ENCODE measurements at places on chromosomes 13 and 19.
A peak's percentile ranks its signal among the peaks of the same experiment; 100 is the strongest.

DNA sequence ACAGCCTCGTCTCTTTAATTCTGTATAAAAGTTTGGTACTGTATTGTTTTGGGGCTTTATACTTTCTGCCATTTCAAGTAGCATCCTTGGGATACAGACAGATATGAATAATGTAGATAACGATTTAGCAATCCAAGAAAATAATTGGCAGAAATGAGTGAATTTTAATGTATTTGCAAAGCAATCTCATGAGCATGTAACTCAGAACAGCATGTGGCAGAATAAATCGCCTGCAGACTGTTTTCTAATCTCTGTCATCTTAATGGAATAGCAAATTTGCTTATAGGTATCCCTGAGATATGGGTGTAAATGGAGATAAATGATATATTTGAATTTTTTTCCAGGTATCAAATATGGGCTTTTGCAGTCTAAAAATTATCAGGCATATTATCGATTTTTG lies 166.0 kb downstream of the GPC5 start:
- no peak overlapping the region for H3K4me3 ChIP-seq
- no peaks in the 10 kb centered on the region for H3K36me3 ChIP-seq
- H3K27ac ChIP-seq = no peak overlapping the region
- no peak for DNase-seq

GRCh38 chr19:7921967-7922835 lies 2.1 kb downstream of the SNAPC2 start:
- H3K36me3 ChIP-seq = no peaks in the 10 kb centered on the region
- H3K4me3 ChIP-seq = no peak overlapping the region
- peaks cover 3% of the 10 kb centered on the region for H3K4me1 ChIP-seq
- peaks cover 19% of the 10 kb centered on the region for H3K27me3 ChIP-seq
- DNase-seq = peak; percentile 15

DNA sequence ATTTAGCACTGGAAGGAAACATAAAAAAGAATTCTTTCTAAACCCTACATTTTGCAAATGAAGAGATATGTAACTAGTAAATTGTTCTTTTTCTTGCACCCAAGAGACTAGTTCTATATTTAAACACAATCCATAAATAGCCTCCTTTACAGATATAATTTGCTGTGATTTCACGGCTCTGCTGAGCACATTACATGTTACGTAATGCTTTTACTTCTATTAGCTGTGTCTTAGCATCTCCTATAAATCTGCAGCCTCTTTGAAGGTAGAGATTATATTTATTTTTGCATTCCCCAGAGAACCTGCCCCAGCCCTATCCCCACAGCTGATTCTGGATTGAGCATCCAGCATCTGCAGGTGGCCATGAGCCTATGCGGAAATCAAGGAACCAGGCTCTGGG lies 32.2 kb downstream of the LACC1 start:
- no peak overlapping the region for H3K27ac ChIP-seq
- no peak for DNase-seq
- H3K36me3 ChIP-seq = no peaks in the 10 kb centered on the region
- no peaks in the 10 kb centered on the region for H3K27me3 ChIP-seq
- no peak overlapping the region for H3K4me3 ChIP-seq

GRCh38 chr13:111874981-111875380 lies 192.0 kb upstream of the SOX1 start:
- H3K4me3 ChIP-seq = no peak overlapping the region
- H3K4me1 ChIP-seq = no peaks in the 10 kb centered on the region
- H3K36me3 ChIP-seq = no peaks in the 10 kb centered on the region

GRCh38 chr19:31975461-31975860 lies 369.9 kb upstream of the ZNF507 start:
- H3K27me3 ChIP-seq = no peaks in the 10 kb centered on the region
- DNase-seq = no peak
- no peak overlapping the region for H3K27ac ChIP-seq
- H3K4me1 ChIP-seq = no peaks in the 10 kb centered on the region

- no peaks in the 10 kb centered on the region for H3K4me1 ChIP-seq
- H3K27ac ChIP-seq = peak overlapping the region; percentile 13
- DNase-seq = no peak
- peaks cover under 1% of the 10 kb centered on the region for H3K27me3 ChIP-seq
These were observed 1.1 kb downstream of the EDDM13 start for GRCh38 chr19:56273563-56274117.

- no peak overlapping the region for H3K4me3 ChIP-seq
- DNase-seq = no peak
- H3K27me3 ChIP-seq = peaks cover 25% of the 10 kb centered on the region
- H3K36me3 ChIP-seq = peaks cover 13% of the 10 kb centered on the region
- peak overlapping the region; percentile 78 for H3K27ac ChIP-seq
These were observed 80.1 kb downstream of the PTPRS start for GRCh38 chr19:5260381-5260967.

GRCh38 chr13:39840201-39840600 lies 184.7 kb downstream of the COG6 start:
- no peak for DNase-seq
- H3K4me1 ChIP-seq = peaks cover 5% of the 10 kb centered on the region
- no peak overlapping the region for H3K27ac ChIP-seq
- no peaks in the 10 kb centered on the region for H3K36me3 ChIP-seq
- H3K4me3 ChIP-seq = no peak overlapping the region
- peaks cover 4% of the 10 kb centered on the region for H3K27me3 ChIP-seq

GRCh38 chr13:32443111-32443510 lies 15.2 kb upstream of the N4BP2L1 start:
- no peak overlapping the region for H3K27ac ChIP-seq
- H3K27me3 ChIP-seq = no peaks in the 10 kb centered on the region
- H3K4me3 ChIP-seq = no peak overlapping the region
- no peaks in the 10 kb centered on the region for H3K36me3 ChIP-seq
- H3K4me1 ChIP-seq = peaks cover 11% of the 10 kb centered on the region

- peaks cover 45% of the 10 kb centered on the region for H3K36me3 ChIP-seq
- H3K4me1 ChIP-seq = peaks cover 24% of the 10 kb centered on the region
- peak overlapping the region; percentile 85 for H3K4me3 ChIP-seq
- H3K27me3 ChIP-seq = peaks cover 17% of the 10 kb centered on the region
- DNase-seq = no peak
- H3K27ac ChIP-seq = no peak overlapping the region
These were observed 2.7 kb downstream of the ZNF154 start for GRCh38 chr19:57706346-57706745.

DNA sequence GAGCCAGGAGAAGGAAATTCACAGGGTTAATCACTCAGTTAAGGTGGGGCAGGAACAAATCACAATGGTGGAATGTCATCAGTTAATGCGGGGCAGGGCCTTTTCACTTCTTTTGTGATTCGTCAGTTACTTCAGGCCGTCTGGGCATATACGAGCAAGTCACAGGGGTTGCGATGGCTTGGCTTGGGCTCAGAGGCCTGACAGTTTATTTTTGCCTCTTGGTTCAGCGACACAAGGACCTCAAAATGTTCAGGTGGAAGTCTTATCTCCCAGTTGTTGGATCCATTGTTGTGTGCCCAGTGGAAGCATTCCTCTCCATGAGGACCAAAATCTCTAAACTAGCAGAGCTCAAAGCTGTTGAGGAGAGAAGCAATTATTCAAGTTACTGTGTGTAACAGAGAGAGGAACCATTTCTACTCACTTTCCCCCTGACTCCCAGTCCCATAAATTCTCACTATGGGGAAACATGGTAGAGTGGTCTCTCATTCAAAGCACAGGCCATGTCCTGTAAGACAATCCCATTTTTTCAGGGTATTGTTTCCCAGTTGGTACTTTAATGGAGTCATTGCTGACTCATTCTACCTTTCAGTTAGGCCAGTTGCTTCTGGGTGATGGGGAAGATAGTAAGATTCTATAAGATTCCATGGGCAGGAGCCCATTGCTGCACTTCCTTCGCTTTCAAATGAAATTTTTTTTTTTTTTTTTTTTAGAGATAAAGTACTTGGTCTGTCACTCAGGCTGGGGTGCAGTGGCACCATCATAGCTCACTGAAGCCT lies 8.8 kb upstream of the COX7A1 start:
- DNase-seq = no peak
- H3K36me3 ChIP-seq = no peaks in the 10 kb centered on the region
- no peak overlapping the region for H3K27ac ChIP-seq
- H3K4me1 ChIP-seq = peaks cover 1% of the 10 kb centered on the region
- H3K4me3 ChIP-seq = no peak overlapping the region

GRCh38 chr19:11598746-11599145 lies 1.5 kb downstream of the ZNF627 start:
- H3K4me3 ChIP-seq = peak overlapping the region; percentile 98
- H3K36me3 ChIP-seq = peaks cover 15% of the 10 kb centered on the region
- H3K27me3 ChIP-seq = peaks cover 1% of the 10 kb centered on the region
- no peak for DNase-seq

DNA sequence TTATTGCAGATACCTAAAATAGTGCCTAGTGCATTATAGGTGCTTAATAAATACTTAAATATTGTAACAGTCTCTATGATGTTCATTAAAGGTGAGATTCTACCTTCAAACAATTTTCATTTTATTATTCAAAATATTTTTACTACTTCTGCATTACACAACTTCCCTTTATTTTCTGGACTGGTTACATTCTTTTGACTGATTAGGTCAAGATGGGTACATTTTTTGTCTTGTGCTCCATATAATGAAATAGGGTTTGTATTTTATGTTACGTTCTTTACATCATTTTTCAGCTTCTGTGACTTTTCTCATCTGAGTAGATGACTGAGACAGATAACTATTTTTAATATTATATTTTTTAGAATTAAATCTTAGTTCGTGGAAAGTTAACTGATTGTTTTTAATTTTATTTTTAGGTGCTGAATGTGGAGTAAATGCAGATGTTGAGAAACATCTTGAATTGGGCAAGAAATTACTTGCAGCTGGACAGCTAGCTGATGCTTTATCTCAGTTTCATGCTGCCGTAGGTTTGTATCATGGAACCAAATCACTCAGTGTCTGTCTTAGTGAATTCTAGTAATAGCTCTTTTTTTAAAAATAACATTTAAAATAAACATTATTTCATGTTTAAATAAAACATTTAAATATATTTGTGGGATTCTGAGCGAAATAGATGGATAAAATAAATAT lies 32.0 kb downstream of the DNAJC3 start:
- H3K4me3 ChIP-seq = no peak overlapping the region
- H3K27ac ChIP-seq = no peak overlapping the region
- DNase-seq = no peak
- H3K27me3 ChIP-seq = no peaks in the 10 kb centered on the region
- no peaks in the 10 kb centered on the region for H3K36me3 ChIP-seq

DNA sequence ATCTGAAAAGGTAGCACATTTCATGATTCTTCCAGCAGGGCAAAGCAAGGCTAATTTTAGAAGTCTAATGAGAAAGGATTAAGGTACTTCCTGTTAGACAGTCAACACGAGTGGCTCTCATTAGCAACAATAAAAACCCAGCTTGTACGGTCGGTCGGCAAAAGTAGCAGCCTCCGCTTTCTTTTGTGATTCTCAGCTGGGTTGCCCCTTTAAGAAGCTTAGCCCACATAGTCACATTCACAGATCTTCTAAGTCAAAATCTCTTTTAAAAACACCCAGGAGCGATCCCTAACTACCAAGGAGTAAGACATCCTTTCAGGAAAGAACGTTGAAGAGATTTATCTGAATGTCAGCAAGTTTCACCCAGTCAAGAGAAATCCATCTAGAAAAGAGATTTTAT lies 684.8 kb downstream of the DIAPH3 start:
- no peak overlapping the region for H3K4me3 ChIP-seq
- no peak overlapping the region for H3K27ac ChIP-seq
- no peaks in the 10 kb centered on the region for H3K27me3 ChIP-seq
- peaks cover 3% of the 10 kb centered on the region for H3K4me1 ChIP-seq

GRCh38 chr13:22095794-22096193 lies 424.9 kb downstream of the FGF9 start:
- no peak overlapping the region for H3K27ac ChIP-seq
- peaks cover 3% of the 10 kb centered on the region for H3K36me3 ChIP-seq
- H3K4me1 ChIP-seq = no peaks in the 10 kb centered on the region
- peaks cover 3% of the 10 kb centered on the region for H3K27me3 ChIP-seq

GRCh38 chr13:90352763-90353162 lies 994.7 kb upstream of the MIR17HG start:
- no peak overlapping the region for H3K27ac ChIP-seq
- H3K36me3 ChIP-seq = no peaks in the 10 kb centered on the region
- DNase-seq = no peak
- no peaks in the 10 kb centered on the region for H3K27me3 ChIP-seq

DNA sequence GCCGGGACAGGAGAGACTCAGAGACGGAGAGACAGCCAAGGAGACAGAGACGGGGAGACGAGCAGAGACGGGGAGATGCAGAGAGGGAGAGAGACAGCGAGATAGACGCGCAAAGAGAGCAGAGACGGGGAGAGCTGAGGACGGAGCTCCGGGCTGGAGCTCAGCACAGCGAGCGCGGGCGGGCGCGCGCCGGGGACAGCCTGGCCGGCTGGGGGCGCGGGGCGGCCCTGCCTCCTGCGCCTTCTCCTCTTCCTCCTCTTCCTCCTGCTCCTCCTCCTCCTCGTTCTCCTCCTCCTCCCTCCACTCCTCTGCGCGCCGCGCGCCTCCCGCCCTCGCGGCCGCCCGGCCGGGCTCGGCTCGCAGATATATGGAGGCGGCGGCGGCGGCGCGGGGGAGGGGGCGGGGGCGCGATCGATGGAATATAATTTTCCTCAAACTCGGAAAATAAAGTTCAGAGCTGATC lies at the start of gene ERFL:
Gene ERFL (minus strand): TSS at position 229 of the 463 bp plus-strand sequence. CDS start 15,530 bp downstream, outside the sequence.
- H3K4me3 ChIP-seq = peak within 1 kb of the TSS; percentile 89
- H3K4me1 ChIP-seq = peaks cover 25% of the 10 kb centered on the region
- H3K36me3 ChIP-seq = no peaks in the 10 kb centered on the region
- no peak within 1 kb of the TSS for H3K27ac ChIP-seq

DNA sequence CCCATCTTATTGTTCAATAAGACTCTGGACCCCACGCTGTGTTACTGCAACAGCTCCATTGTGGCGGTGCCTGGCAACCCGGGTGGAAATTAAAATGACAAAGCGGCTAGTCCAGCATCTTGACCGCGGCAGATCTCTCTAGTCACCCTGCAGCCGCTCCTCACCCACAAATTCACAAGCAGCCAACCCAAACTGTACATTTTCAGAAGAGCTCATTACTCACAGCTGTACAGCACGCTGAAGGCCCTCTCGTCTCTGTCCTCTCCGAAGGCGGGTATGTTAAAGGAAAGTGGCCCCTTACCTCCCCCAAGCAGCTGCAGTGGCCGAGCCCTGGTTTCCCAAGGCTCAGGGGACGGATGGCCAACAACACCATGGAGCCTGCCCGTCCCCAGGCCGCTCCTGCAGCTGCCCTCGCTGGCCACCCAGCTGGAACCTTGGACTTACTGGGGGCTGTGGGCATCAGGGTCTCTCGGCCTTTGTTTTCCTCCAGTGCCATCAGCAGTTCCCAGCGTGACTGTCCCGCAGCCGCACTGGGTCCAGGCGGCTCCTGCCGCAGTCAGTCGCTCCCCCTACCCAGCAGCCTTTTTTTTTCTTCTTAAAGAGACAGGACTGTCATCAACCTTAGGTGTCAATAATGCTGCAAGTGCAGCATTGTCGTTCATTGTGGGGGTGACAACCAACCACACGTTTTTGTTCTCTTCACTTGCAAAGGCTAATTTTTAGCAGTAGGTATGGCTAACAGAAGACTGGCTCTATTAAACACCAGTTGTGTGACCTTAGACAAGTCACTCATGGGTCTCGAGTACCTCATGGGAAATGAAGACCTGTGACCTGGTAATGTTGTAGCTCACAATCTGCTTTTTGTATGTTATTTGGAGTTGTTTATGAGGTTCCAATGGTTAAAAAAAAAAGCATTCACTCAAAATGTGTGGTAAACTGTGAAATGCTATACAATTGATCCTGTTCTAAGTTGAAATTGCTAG lies at the start of gene SACS:
Gene SACS (minus strand): TSS at position 532 of the 983 bp plus-strand sequence. CDS start 22,463 bp downstream, outside the sequence.
- H3K27ac ChIP-seq = peak within 1 kb of the TSS; percentile 99
- peaks cover 2% of the 10 kb centered on the region for H3K27me3 ChIP-seq
- H3K36me3 ChIP-seq = no peaks in the 10 kb centered on the region
- H3K4me3 ChIP-seq = peak within 1 kb of the TSS; percentile 96
- DNase-seq = peak; percentile 78
